ENCODE measurements at places on chromosomes 13 and 19. TPM values are rescaled to one million over a fixed set of nuclear protein-coding genes. Genes with fewer than 3 reads are reported as not detected.

The CADM4 gene
- total RNA-seq: 10.3 TPM

The ZNF208 gene
- 8.8 TPM for total RNA-seq

The MADCAM1 gene
- total RNA-seq: 1.1 TPM

The CD70 gene
- total RNA-seq: not detected

The SHKBP1 gene
- 8.8 TPM for total RNA-seq

The C2CD4C gene
- total RNA-seq: 1.6 TPM

The LGALS4 gene
- total RNA-seq: not detected

The OR10H5 gene
- total RNA-seq: not detected

The MED25 gene
- 38.2 TPM for total RNA-seq

The ZNF681 gene
- 4.7 TPM for total RNA-seq

The TMEM86B gene
- 0.72 TPM for total RNA-seq

The SIGLEC10 gene
- total RNA-seq: 2.1 TPM

The RXFP2 gene
- not detected for total RNA-seq

The DNAJC15 gene
- total RNA-seq: 8.9 TPM

The FCER2 gene
- total RNA-seq: not detected

The ZNF442 gene
- 7.0 TPM for total RNA-seq

The GRK1 gene
- total RNA-seq: not detected

The DENND1C gene
- total RNA-seq: 0.51 TPM

The TEX29 gene
- 0.72 TPM for total RNA-seq

The ZNF835 gene
- 5.0 TPM for total RNA-seq

The TSHZ3 gene
- total RNA-seq: 9.5 TPM

The DNAAF3 gene
- total RNA-seq: 0.51 TPM

The CFAP97D2 gene
- not detected for total RNA-seq

The SSBP4 gene
- 50.1 TPM for total RNA-seq

The SMIM44 gene
- not detected for total RNA-seq

The ZNF724 gene
- 6.7 TPM for total RNA-seq

The MAST3 gene
- total RNA-seq: 4.9 TPM

All from tongue (tissue), 3 donors.